T follicular helper cell (primary cell): ENCODE measurements at places on chromosomes 6 and 20.

GRCh38 chr6:148085631-148086331 lies 256.9 kb upstream of the SASH1 start:
- no peak for DNase-seq

- no peak for DNase-seq
These were observed 6.0 kb upstream of the ARMC12 start for GRCh38 chr6:35730745-35731413.

DNA sequence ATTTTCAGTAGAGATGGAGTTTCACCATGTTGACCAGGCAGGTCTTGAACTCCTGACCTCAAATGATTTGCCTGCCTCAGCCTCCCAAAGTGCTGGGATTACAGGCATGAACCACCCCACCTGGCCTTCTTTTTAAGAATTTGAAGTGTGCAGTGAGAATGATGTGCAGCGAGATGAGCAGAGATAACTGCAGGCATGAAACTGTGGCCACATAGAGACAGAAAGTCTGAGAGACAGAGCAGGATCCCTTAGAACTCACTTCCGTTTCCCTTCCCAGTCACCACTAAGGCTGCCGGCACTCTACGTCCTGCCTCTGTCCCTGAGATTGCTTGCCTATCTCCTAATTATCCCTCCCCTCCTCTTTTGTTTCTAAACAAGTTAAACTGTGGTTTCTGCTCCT lies 27.2 kb downstream of the IL22RA2 start:
- no peak for DNase-seq

- DNase-seq: no peak
These were observed 7.0 kb downstream of the PNPLA1 start for GRCh38 chr6:36276581-36277536.

- no peak for DNase-seq
These were observed 40.7 kb downstream of the PYGB start for GRCh38 chr20:25288291-25289181.

- no peak for DNase-seq
These were observed 43.1 kb downstream of the FAXC start for GRCh38 chr6:99306341-99306740.

- DNase-seq: no peak
These were observed 71.8 kb upstream of the HINT3 start for GRCh38 chr6:125884634-125885371.

DNA sequence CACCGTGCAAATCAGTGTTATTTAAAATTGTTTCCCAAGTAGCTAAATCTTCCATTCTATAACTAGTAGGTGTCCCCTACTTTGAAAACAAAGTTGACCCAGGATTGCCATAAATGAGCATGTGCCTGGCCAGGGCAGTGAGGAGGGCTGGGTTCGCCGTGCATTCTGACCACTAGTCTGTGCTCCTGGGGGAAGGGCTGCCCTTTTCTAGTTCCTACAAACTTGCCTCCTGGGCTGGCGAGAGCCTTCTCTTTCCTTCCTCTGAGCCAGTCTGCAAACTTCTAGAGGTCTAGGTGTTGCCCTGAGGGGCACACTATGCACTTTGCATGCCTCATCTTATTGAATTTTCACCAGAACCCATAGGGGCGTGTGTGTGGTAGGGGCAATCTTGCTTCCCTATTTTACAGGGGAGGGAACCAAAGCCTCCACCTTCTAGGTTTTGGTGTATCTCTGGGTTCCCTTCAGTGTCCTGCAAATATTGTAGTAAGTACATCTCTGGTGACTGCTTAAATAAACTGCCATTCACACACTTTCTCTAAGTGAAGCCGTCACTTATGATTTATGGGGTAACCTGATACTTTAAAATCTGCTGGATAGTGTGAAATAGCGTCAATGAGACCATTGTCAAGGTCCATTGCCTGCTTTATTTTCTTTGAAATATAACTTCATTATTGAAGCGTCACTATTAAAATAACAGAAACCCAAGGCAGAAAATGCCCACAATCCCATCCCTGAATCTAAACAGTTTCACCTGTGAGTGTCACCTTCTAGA lies 42.2 kb downstream of the CDH26 start:
- no peak for DNase-seq

DNA sequence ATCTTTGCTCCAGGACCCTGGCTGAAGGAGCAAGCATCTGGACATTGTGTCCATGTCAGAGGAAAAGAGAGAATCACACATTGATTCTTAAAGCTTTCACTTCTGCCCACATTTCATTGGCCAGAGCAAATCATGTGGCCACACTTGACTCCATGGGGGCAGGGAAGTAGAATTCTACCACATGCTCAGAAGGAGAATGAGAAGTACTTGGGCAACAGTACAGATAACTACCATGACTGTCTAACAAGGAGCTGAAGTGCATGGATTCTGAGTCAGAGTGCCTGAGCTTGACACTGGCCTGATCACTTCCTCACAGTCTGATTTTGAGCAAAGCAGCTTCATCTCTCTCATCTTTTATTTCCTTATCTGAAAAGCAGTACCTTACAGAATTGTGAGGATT lies 38.6 kb downstream of the GHRH start:
- no peak for DNase-seq

- DNase-seq: no peak
These were observed 87.1 kb downstream of the TRMT6 start for GRCh38 chr20:5863040-5863833.

DNA sequence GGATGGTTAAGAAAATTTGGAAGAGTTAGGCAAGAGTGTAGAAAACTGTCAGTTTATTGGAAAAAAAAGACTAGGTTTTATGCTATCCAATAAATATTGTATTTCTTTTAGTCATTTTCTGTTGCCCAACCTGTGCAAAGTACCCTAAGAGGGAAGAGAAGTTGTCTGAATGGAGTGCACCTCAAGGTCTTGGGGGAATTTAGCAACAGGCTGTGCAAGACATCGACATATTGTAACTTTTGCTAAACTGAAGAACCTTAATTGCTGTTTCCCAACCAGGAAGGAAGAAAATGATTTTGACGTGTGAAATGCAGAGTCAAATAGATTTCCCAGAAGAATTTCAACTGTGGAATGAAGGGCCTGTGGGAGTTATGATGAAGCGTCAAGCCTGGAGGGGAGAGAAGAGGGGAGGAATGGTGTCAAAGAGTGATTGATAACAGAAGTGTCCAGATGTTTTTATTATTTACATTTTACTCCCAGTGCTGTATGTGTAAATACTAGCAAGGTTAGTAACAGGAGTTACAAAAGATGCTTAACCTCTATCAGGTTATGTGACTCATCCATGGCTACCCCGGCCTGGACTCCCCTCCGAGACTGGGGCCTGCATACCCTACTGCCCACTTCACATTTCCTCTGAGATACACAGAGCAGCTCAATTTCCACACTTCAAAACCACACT lies 246.8 kb downstream of the MYLK4 start:
- DNase-seq: no peak

DNA sequence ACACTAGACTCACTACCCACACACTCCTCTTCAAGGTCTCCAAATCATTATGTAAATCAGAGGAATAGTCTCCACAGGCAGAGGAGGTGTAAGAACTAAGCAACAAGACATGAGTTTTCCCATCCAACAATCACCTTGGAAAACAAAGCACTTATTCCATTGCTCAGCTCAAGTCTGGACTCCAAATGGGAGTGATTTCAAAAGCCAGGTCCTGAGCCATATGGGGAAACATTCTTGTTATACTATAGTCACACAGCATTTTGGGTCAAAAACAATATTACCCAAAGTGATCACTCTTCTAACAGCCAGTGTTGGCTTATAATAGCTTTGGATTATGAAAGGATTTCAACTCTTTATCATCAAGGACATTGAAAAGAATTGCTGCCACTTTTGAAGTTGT lies 3.6 kb upstream of the PRPH2 start:
- DNase-seq: no peak

DNA sequence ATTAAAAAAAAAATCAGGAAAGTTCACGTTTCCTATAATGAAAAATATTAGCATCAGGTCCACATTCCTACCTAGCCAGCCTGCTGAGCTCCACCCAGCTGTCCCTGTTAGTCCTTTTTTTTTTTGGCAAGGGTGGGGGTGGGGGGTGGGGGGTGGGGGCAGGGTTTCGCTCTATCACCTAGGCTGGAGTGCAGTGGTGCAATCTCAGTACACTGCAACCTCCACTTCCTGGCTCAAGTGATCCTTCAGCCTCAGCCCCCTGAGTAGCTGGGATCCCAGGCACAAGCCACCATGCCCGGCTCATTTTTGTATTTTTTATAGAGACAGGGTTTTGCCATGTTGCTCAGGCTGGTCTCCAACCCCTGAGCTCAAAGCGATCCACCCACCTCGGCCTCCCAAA lies 7.5 kb upstream of the SLC2A10 start:
- no peak for DNase-seq

DNA sequence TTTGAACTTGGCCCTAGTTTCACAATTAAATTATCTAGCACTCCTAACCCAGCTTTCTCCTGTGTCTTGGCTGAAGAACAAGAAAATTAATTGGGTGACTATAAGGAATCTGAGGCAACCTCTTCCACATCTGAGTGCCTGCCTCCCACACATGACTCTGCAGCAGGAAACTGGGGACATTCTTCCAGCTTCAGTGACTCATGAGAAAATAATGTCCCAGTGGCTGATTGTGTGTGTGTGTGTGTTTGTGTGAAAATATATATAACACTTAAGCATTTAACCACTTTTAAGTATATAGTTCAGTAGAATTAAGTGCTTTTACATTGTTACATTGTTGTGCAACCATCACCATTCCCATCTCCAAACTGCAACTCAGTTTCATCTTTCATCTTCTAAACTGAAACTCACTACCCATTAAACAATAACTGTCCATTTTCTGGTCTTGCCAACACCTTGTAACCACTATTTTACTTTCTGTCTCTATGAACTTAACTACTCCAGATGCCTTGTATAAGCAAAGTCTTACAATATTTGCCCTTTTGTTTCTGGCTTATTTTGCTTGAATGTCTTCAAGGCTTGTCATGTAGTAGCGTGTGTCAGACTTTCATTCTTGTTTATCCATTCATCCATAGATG lies 8.7 kb downstream of the TRIM38 start:
- DNase-seq: no peak

DNA sequence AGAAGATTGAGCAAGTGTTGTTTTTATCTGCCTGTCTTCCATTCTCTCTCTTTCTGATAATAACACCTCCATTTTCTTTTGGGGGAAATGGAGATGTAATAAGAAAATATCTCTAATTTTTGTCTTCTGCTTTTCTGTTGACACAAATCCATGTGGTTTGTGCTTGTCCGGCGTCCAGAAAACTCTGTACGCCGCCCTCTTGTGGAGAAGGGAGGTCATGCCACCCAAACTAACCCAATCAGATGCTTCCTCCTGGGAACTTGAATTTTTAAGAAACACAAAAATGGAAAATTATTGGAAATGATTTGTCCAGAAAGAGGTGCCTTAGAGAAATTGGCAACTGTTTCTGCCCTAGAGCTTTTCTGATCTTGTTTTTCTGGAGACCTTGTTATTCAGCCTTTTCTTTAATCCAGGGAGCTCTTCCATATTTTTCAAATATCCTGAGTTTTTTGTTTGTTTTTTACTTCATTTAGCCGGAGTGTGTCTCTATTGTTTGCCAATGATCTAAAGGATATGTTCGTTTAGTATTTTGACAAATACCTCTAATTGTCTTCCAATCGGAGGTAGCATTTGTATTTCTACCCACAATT lies 17.8 kb upstream of the FNDC1 start:
- no peak for DNase-seq

DNA sequence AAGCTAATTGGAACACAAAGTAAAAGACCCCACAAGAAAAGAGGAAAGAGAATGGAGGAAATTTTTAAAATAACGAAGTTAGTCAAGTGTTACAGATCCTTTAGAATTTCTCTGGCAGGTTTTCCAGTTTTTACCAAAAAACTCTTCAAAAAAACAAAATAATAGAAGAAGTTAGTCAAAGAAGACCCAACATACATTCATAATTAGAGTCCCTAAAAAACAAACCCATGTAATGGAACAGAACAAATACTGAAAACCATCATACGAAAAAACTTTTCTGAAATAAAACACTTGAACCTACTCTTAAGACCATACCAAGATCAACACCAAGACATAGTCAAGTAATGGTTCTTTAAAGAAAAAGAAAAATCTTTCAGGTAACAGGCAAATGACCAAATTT lies 31.6 kb downstream of the RANBP9 start:
- DNase-seq: no peak
